ENCODE measurements at places on chromosomes 12 and 14.

- DNase-seq: no peak
These were observed 39.6 kb downstream of the SLC15A4 start for GRCh38 chr12:128784030-128784760.

DNA sequence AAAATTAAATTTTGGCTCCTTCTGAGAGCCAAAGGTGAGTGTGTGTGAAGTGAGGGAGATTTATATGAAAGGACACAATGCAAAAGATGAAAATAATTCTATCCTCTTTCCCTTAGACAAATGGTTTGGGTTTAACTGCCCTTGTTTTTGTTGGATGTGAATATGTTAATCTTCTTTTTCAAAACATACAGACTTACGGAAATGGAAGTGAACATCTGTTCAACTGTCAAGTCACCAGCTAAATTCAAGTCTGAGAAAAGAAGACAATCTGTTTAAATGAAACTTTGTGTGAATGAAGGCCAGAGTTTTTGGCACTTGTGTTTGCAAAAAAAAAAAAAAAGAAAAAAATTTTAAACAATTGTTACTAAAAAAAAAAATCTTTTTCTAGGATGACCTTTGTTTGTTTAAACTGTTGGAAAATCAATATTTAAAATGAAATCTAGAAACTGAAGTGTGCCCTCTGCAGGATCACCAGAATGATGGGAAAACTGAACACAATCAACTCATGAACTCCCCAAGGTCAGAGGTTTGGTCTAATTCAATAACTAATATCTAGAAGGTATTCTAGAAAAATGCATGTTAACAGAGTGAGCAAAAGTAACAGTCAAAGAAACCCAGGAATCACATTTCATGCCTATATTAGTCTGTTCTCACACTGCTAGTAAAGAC lies 448.8 kb downstream of the FLRT2 start:
- no peak for DNase-seq

DNA sequence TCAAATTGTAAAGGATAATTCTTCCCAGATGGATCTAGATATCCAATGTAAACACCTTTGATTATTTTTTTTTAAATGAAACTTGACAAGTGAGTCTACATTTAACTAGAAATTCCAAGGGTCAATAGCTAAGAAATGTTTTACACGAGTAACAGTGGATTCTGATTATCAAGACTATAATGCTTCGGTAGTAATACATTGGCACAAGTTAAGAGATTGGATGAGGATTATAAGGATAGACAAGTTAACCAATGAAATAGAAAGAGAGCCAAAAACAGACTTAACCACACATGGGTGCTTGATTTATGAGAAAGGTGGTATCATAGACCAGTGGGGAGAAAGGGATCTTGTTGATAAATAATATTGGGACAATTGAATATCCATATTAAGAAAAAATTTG lies 40.3 kb upstream of the PCED1B start:
- no peak for DNase-seq

GRCh38 chr14:77177702-77178101 lies 3.9 kb upstream of the TMEM63C start:
- DNase-seq: no peak

- no peak for DNase-seq
These were observed 44.7 kb downstream of the MBIP start for GRCh38 chr14:36275741-36276140.

DNA sequence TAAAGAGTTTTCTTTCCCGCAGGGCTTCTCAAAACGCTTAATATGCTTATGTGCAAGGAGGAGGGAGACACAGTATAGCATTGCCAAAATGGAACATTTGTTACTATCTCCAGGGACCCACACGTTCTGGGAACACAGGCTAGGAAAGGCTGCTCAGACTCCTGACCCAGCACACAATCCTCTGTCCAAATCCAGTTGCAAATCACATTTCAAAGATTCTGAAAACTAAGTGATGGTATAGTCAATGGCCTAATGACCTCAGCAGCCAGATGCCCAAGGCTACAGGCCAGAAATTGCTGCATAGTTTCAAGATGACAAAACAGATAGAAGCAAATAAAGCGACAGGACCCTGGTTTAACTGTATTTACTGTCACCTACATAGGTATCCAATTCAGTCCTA lies 97.0 kb upstream of the GRIP1 start:
- DNase-seq: no peak

DNA sequence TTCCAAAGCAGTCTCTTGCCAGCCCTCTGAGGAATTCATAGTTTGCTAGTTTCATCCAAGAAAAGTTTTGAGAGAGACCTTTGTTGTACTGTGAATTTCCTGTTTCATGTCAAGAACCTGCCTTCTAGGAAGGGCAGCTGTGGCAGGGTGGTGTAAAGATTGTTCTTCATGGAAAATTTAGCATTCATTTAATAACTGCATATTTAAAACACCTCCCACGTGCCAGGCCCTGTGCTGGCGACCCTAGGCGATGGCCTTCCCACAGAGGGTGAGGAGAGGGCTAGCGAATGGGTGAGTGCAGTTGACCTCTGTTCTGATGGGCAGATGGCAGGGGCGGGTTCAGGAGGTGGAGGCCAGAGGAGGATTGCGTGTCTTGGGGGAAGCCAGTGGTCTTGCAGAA lies 43.2 kb downstream of the MLXIP start:
- no peak for DNase-seq
